NCI-H1092 (cell line): ENCODE measurements at places on chromosomes 2 and 18.

DNA sequence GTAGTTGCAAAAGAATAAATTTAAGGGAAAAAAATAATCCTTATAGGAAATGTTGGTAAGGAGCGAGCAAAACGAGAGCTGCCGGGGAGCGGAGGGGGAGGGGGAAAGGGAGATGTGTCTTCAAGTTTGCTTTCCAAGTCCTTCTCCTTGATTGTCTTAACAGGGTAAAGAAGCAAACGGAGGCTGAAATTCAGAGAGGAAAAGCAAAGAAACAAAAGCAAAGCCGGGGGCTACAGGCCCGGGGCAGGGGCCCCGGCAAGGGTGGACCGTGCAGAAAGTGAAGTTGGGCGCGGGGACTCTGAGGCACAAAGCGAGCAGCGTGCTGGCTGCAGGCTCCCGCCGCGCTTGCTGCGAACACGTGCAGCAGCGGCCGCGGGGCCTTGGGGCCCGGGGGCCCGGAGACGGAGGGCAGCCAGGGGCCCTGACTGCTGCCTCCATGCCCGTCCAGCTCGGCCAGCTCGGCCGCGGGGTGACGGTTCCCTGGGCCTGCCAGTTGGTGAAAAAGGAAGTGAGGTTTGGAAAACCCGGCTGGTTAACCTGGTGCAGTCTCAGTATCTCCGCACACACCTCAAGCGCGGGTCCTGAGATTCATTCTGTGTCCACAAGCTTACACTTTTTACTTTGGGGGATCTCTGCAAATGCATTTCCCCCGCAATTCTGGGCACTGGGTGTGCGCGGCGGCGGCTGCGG, 4.1 kb downstream of the BCL11A start:
- DNase-seq: peak; percentile 28

DNA sequence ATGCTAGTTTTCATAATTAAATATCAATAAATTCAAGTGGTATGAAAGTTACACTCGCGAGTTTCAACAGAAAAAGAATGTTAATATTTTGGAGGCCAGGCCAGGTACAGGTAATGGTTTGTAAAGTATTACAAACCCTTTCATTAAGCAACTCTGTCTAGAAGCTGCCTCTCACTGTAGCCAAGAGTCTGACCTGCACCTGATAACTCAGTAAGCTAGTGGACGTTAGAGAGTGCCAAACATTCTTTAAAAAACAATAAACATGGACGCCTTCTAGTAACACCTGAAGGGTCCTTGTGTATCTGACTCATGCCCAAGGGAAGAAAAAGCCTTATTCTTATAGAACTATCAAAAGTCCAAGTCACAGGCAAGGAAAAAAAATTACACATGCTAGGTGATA, 70.2 kb downstream of the MBD2 start:
- DNase-seq: no peak

DNA sequence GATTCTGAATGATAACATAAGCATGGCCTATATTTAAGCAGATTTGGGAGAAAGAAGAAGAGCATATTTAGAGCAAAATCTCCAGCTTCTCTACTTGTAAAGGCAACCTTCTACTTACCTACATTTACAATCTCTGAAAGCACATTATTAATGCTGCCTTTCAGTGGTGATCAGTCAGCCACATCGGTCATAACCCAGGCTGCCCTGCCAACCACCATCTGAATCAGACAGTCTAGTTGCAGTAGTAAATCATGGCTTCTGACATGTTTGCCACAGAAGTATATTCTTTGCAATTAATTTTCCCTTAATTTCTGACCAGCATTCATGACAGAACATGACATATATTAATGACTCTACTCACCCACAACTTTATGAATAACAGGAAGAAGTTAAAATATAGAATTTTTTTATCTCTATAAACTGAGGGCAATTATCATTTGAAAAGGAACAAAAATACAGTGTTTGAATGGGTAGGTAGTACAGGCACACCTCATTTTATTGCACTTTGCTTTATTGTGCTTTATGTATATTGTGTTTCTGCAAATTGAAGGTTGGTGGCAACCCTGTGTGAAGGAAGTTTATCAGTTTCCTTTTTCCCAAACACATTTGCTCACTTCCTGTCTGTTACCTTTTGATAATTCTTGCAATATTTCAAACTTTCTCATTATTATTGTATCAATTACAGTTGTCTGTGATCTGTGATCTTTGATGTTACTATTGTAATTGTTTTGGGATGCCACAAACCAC, 531.6 kb upstream of the CHAC2 start:
- DNase-seq: no peak

- DNase-seq: no peak
These were observed 19.2 kb downstream of the SH3RF3 start for GRCh38 chr2:109148117-109148746.

- no peak for DNase-seq
These were observed 31.4 kb downstream of the NPPC start for GRCh38 chr2:231894566-231895380.
